ENCODE measurements at places on chromosomes 5 and 9.
A peak's percentile ranks its signal among the peaks of the same experiment; 100 is the strongest.

DNA sequence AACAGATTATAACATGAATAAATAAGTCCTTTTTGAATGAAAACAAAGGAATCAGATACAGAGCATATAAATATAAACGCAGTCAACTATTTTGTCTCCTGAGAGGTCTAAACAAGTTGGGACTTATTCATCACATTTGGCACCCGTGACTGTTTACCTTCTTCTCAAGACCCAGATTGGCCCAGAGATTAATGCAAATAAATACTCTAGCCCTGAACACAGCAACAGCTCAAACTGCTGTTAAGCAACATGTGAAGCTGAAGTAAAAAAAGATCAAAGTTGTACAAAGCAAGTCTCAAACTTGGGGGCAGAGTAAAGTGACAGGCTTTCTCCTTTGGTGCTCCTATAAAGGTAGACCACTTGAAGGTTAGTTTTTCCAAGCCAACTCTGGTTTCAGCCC lies 95.0 kb upstream of the NR5A1 start:
- H3K36me3 ChIP-seq = peaks cover 3% of the 10 kb centered on the region
- DNase-seq = no peak
- H3K27me3 ChIP-seq = peaks cover 4% of the 10 kb centered on the region
- no peak overlapping the region for H3K4me3 ChIP-seq
- no peak overlapping the region for H3K27ac ChIP-seq
- no peaks in the 10 kb centered on the region for H3K4me1 ChIP-seq

GRCh38 chr9:137277329-137278041 lies at the start of gene TOR4A:
TSS of gene TOR4A (plus strand) at chr9:137277726. CDS start at chr9:137278690, 964 bp downstream.
- H3K4me3 ChIP-seq = peak within 1 kb of the TSS; percentile 94
- peak within 1 kb of the TSS; percentile 86 for H3K27ac ChIP-seq
- peaks cover 28% of the 10 kb centered on the region for H3K4me1 ChIP-seq
- peaks cover under 1% of the 10 kb centered on the region for H3K36me3 ChIP-seq

DNA sequence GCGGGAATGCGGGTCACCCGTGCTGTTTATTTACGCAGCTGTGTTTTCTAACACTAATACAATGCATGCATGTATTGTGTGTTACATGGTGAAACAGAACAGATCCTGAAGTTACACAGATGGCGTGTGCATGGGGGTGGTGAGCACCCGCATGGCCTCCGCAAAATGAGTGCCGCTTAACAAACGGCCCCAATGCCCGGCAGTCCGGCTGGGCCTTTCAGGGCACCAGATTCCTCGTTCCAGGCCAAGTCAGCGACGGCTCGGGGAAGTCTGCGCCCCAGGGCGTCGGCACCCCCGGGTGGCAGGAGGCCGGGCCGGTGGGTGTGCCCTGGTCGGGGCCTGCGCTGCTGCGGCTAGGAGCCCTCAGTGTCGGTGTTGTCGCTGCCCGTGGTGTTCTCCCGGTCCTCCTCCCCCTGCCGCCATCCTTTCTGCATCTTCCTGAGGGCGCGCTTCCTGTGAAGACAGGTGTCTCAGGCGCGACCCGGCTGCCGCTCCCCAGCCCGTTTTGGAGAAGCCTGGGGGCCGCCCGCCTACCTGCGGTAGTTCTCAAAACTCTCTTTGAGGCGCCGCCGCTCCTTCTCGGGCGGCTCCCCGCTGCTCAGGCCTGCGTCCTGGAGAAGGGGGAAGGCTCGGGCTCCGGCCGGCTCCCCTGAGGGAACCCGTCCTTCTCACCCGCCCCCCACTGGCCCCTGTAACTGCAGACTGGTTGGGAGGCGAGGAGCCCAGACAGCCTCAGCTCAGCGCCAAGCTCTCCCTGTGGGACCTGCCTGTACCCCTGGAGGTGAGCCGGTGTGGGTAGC lies 605 bp upstream of the DNLZ start:
- peaks cover 6% of the 10 kb centered on the region for H3K4me1 ChIP-seq
- peaks cover 1% of the 10 kb centered on the region for H3K27me3 ChIP-seq
- no peak overlapping the region for H3K27ac ChIP-seq

GRCh38 chr5:112772124-112772523 lies 34.4 kb downstream of the APC start:
- H3K27ac ChIP-seq = no peak overlapping the region
- no peaks in the 10 kb centered on the region for H3K27me3 ChIP-seq
- no peak for DNase-seq
- H3K4me1 ChIP-seq = no peaks in the 10 kb centered on the region
- peaks cover 7% of the 10 kb centered on the region for H3K36me3 ChIP-seq
- H3K4me3 ChIP-seq = no peak overlapping the region

GRCh38 chr9:108297073-108297472 lies 558.7 kb downstream of the ACTL7B start:
- H3K27ac ChIP-seq = no peak overlapping the region
- DNase-seq = no peak
- H3K4me3 ChIP-seq = no peak overlapping the region
- H3K4me1 ChIP-seq = no peaks in the 10 kb centered on the region

- H3K36me3 ChIP-seq = peaks cover 2% of the 10 kb centered on the region
- no peak overlapping the region for H3K27ac ChIP-seq
- no peak for DNase-seq
- no peaks in the 10 kb centered on the region for H3K4me1 ChIP-seq
- H3K27me3 ChIP-seq = no peaks in the 10 kb centered on the region
Observed at GRCh38 chr5:149322518-149322917, 22.8 kb upstream of the GRPEL2 start.

GRCh38 chr9:15135164-15135792 lies 171.7 kb downstream of the TTC39B start:
- H3K4me3 ChIP-seq = no peak overlapping the region
- no peak overlapping the region for H3K27ac ChIP-seq
- no peaks in the 10 kb centered on the region for H3K36me3 ChIP-seq

GRCh38 chr9:100292414-100292813 lies 60.3 kb downstream of the TEX10 start:
- H3K4me1 ChIP-seq = no peaks in the 10 kb centered on the region
- H3K27ac ChIP-seq = no peak overlapping the region
- no peak for DNase-seq
- H3K4me3 ChIP-seq = no peak overlapping the region
- no peaks in the 10 kb centered on the region for H3K27me3 ChIP-seq

DNA sequence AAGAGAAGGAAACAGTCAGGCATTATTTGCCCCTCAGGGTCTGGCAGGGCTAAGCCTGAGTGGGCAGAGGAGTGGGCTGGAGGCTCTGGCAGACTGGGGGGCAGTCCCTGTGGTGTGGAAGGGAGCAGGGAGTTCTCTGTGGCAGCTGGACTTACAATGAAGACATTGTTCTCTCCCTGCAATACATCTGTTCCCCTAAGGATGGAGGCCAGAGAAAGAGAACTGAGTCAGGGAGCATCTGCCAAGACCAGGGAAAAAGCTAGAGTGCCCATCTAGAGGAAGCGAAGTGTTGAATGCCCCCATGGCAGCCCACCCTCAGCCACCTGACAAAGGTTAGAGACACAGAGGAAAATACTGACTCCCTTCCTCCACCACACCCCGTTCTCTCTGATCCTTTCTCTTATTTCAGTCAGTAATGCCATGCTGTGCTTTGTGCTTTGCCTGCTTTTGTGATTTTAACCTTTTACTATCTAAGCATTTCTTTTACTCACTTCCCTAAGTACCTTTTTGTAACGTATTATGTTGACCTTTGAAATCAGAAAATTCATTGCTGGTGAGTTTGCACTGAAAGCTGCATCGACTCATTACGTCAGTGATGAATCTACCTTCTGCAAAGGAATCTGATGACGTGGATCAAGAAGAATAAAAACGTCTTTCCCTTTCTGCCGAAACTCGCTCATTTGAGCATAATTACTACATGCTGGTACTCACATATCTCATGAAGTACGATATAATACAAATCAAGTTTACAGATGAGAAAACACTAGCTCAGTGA lies 76.0 kb downstream of the ACTL7B start:
- H3K36me3 ChIP-seq = no peaks in the 10 kb centered on the region
- H3K27me3 ChIP-seq = peaks cover 13% of the 10 kb centered on the region
- H3K4me3 ChIP-seq = no peak overlapping the region
- DNase-seq = no peak
- H3K27ac ChIP-seq = no peak overlapping the region
- H3K4me1 ChIP-seq = peaks cover 4% of the 10 kb centered on the region

DNA sequence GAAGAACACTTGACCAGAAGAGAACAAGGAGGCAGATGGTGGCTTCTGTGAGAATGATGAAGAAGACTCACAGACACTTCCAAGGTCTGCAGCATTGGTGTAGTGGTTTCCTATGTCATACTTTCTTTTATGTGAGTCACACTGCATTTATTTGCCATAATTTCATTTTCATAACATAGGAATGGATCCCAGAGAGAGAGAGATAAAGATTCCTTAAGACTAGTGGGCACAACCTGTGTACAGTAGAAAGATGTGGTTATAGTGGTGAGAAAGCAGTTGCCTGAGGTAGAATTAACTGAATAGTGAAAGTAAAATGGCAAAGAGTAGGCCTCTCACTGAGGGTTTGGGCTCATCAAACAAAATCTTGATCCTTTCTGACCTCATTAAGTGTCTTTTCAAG lies 7.6 kb upstream of the CCDC152 start:
- peaks cover 2% of the 10 kb centered on the region for H3K4me1 ChIP-seq
- no peak for DNase-seq
- no peaks in the 10 kb centered on the region for H3K27me3 ChIP-seq

- H3K4me3 ChIP-seq = peak overlapping the region; percentile 47
- no peak overlapping the region for H3K27ac ChIP-seq
- H3K4me1 ChIP-seq = peaks cover 3% of the 10 kb centered on the region
- H3K27me3 ChIP-seq = peaks cover 5% of the 10 kb centered on the region
- H3K36me3 ChIP-seq = no peaks in the 10 kb centered on the region
Observed at GRCh38 chr5:123721675-123722276, 209.8 kb downstream of the CSNK1G3 start.

DNA sequence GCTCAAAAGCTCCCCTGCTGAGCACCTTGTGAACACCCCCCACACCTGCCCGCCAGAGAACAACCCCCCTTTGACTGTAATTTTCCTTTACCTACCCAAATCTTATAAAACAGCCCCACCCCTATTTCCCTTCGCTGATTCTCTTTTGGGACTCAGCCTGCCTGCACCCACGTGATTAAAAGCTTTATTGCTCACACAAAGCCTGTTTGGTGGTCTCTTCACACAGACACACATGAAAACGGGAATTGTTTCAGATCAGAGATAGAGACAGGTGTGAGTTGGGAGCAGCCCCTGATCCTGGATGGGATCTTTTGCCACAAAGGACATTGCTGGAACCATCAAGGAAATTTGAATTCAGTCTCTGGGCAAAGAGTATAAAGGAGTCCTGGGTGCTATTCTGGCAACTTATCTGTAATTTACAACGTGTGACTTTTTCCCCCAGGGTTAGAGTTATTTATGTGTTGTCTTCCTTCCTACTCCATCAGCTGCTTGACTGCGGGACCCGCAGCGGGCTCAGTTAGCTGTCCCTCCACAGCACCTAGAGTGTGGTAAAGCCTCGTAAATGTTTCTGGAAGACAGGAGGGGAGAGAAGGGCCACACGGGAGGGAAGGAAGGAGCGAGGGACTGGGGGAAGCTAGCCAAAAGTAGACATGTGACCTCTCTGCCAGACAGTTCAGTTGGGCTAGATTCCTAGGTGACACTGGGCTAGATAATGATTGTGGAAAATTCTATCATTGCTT lies 437.0 kb downstream of the ZNF608 start:
- no peak overlapping the region for H3K4me3 ChIP-seq
- peaks cover 2% of the 10 kb centered on the region for H3K4me1 ChIP-seq
- H3K27ac ChIP-seq = no peak overlapping the region
- no peaks in the 10 kb centered on the region for H3K27me3 ChIP-seq
- no peak for DNase-seq

GRCh38 chr9:112140936-112141335 lies 34.2 kb downstream of the SUSD1 start:
- H3K27me3 ChIP-seq = no peaks in the 10 kb centered on the region
- peak overlapping the region; percentile 60 for H3K27ac ChIP-seq
- H3K4me1 ChIP-seq = no peaks in the 10 kb centered on the region
- DNase-seq = no peak
- H3K36me3 ChIP-seq = peaks cover 4% of the 10 kb centered on the region
- no peak overlapping the region for H3K4me3 ChIP-seq

GRCh38 chr5:178213003-178213461 lies 8.7 kb downstream of the HNRNPAB start:
- H3K27me3 ChIP-seq = no peaks in the 10 kb centered on the region
- peaks cover 25% of the 10 kb centered on the region for H3K4me1 ChIP-seq
- DNase-seq = no peak
- no peak overlapping the region for H3K4me3 ChIP-seq
- H3K27ac ChIP-seq = no peak overlapping the region
- H3K36me3 ChIP-seq = peaks cover 34% of the 10 kb centered on the region

DNA sequence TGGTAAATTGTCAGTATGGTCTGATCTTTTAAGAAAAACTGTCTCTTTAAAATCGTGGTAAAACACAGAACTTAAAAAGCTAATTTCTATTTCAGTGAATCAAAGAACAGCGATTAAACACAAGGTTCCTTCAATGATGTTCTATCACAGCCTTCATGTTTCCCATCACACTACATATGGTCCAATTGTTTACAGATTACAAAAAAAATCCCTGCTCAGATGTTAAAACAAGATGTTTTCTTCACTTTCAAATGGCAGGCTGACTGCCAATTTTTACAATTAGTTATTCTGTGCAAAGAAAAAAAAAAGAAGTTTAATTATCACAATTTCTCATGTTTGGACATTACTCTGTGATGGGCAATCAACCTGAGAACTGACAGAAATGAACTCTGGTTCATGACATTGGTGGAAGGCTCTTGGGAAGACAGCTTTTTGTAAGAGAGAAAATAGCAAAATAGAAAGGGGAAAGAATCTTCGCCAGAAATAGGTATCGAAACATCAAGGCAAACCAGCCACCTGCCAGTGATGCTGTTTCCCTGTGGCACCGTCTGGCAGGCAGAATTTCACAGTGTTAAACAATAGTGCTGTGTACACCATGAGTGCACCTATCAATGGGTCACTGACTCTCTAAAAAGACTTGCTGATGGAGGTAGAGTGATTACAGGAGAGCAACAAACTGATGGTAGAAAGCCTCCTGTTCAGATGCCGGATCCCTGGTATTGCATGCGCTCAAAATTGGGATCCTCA lies 1020.0 kb upstream of the ARRDC3 start:
- no peak overlapping the region for H3K4me3 ChIP-seq
- H3K27me3 ChIP-seq = no peaks in the 10 kb centered on the region
- H3K4me1 ChIP-seq = no peaks in the 10 kb centered on the region
- no peaks in the 10 kb centered on the region for H3K36me3 ChIP-seq

GRCh38 chr9:121399883-121400607 lies 30.0 kb upstream of the STOM start:
- no peak overlapping the region for H3K27ac ChIP-seq
- H3K36me3 ChIP-seq = peaks cover 2% of the 10 kb centered on the region
- no peaks in the 10 kb centered on the region for H3K4me1 ChIP-seq
- no peaks in the 10 kb centered on the region for H3K27me3 ChIP-seq

DNA sequence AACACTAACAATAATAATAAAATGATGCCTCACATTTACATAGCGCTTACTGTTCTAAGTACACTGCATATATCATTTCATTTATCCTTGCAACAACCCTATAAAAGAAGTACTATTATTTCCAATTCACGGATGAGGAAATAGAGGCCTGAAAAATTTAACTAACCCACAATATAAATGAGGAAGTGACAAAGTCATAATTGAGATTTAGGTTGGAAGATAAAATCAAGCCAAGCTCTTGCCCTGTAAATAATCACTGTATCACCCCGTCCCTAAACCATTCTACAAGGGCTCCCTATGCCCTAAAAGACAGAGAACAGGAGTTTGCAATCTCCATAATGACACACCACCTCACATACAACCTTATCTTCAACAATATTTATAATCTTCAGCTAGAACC lies 49.6 kb downstream of the STRBP start:
- H3K4me1 ChIP-seq = peaks cover 44% of the 10 kb centered on the region
- H3K27ac ChIP-seq = peak overlapping the region; percentile 35
- no peak for DNase-seq
- peak overlapping the region; percentile 5 for H3K4me3 ChIP-seq
- peaks cover 8% of the 10 kb centered on the region for H3K36me3 ChIP-seq

- H3K36me3 ChIP-seq = no peaks in the 10 kb centered on the region
- no peak overlapping the region for H3K4me3 ChIP-seq
- no peak for DNase-seq
- no peak overlapping the region for H3K27ac ChIP-seq
Observed at GRCh38 chr5:115126303-115126702, 43.4 kb downstream of the TRIM36 start.
